ENCODE measurements at places on chromosomes 4 and X. TPM values are rescaled to one million over a fixed set of nuclear protein-coding genes. Genes with fewer than 3 reads are reported as not detected.

DNA sequence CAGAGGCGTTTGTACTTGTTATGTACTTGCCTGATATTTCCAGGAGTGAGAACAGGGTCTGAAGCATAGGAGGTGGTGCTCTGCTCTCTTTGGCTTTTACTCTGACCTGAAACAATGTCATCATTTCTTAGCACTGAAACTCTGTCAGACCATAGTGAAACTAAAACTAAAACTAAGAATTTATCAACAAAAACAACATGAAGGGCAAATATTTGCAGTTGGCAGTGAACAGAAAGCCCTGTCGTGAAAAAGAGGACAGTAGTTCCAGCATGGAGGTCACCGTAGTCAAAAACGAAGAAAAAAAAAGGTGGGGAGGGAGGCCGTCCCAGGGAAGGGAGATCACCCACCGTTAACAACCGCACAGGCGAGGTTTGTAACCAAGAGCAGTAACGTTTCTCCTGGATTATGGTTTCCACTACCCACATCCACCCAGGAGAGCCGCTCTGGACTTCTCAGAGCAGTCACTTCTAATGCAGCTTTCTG, 97.5 kb downstream of the ANK2 start:
- H3K27me3 ChIP-seq: no peaks in the 10 kb centered on the region
- no peak for DNase-seq
- H3K4me3 ChIP-seq: no peak overlapping the region
- peak overlapping the region; percentile 52 for H3K27ac ChIP-seq
- no peaks in the 10 kb centered on the region for H3K36me3 ChIP-seq

- H3K4me1 ChIP-seq: peaks cover 7% of the 10 kb centered on the region
- H3K27ac ChIP-seq: no peak overlapping the region
- no peak overlapping the region for H3K4me3 ChIP-seq
- no peak for DNase-seq
- H3K27me3 ChIP-seq: no peaks in the 10 kb centered on the region
Observed at GRCh38 chrX:97397371-97397770, 513.7 kb downstream of the RPA4 start.

AFM gene
- total RNA-seq: not detected

GRCh38 chr4:139154538-139154937, 22.5 kb downstream of the ELF2 start:
- DNase-seq: no peak
- H3K36me3 ChIP-seq: peaks cover 2% of the 10 kb centered on the region
- H3K4me3 ChIP-seq: no peak overlapping the region
- peak overlapping the region; percentile 77 for H3K27ac ChIP-seq

DNA sequence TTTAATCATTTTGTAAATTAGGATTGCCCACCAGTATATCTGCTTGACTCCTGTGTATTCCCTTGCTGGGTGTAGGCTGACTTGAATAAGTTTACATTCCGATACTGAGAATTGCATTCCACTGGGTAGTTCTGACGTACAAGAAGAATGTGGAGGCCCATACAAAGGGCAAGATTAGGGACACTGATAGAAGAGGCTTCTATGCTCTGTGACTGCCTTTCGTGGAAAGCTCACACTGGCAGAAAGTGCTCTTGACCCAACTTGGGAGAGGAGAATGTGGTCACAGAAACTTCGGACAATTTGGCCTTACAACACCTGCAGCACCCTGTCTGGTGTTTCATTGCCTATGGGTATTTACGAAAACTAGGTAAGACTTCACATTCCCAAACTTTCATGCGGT, 126.3 kb downstream of the RAPGEF2 start:
- H3K27ac ChIP-seq: peak overlapping the region; percentile 98
- peak overlapping the region; percentile 61 for H3K4me3 ChIP-seq
- H3K4me1 ChIP-seq: peaks cover 44% of the 10 kb centered on the region
- H3K27me3 ChIP-seq: no peaks in the 10 kb centered on the region
- DNase-seq: no peak

GRCh38 chrX:150360331-150360730, 2.8 kb upstream of the MAMLD1 start:
- H3K27ac ChIP-seq: no peak overlapping the region
- H3K36me3 ChIP-seq: no peaks in the 10 kb centered on the region
- no peak overlapping the region for H3K4me3 ChIP-seq

CSAG3 gene
- not detected for total RNA-seq

FAM184B gene
- not detected for total RNA-seq

DNA sequence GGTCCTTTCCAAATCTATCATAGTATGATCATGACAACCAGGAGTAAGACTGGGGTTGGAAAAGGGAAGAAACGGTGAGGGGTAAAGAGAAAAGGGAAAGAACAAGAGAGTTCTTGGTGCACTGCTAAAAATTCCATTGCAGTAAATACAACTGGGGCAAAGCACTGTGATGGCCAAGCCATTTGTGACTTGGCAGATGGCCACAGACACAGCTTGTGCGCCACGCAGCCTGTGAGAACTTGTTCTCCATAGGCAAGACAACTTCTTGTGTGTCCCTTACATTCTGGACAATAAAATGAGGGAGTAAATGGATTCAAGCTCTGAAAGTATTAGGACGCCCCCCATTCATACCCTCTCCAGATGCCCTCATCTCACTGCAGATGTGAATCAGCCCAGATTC, 10.9 kb downstream of the MFAP3L start:
- H3K4me1 ChIP-seq: no peaks in the 10 kb centered on the region
- no peak overlapping the region for H3K4me3 ChIP-seq
- no peak for DNase-seq
- peaks cover 10% of the 10 kb centered on the region for H3K27me3 ChIP-seq
- H3K27ac ChIP-seq: no peak overlapping the region
- no peaks in the 10 kb centered on the region for H3K36me3 ChIP-seq

DNA sequence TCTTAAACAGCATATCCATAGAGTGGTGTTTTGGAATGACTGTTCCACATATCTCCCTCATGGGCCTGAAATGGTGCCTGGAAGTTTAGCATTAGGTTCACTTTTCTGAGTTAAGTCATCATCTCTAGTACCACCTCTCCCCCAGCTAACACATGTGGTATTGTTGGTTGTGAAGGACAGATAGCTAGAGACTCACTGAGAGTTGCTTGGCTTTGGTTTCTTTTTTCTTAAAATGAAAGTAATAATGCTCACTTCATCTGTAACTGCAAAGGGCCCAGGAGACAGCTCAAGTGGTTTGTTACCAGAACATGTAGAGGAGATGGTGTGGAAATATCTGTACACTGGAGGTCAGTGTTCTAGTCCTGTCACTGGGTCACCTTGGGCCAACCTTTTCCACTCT, 90.9 kb downstream of the EFNB1 start:
- no peaks in the 10 kb centered on the region for H3K36me3 ChIP-seq
- H3K4me1 ChIP-seq: no peaks in the 10 kb centered on the region
- no peak overlapping the region for H3K4me3 ChIP-seq
- DNase-seq: no peak
- no peaks in the 10 kb centered on the region for H3K27me3 ChIP-seq
- H3K27ac ChIP-seq: no peak overlapping the region

DNA sequence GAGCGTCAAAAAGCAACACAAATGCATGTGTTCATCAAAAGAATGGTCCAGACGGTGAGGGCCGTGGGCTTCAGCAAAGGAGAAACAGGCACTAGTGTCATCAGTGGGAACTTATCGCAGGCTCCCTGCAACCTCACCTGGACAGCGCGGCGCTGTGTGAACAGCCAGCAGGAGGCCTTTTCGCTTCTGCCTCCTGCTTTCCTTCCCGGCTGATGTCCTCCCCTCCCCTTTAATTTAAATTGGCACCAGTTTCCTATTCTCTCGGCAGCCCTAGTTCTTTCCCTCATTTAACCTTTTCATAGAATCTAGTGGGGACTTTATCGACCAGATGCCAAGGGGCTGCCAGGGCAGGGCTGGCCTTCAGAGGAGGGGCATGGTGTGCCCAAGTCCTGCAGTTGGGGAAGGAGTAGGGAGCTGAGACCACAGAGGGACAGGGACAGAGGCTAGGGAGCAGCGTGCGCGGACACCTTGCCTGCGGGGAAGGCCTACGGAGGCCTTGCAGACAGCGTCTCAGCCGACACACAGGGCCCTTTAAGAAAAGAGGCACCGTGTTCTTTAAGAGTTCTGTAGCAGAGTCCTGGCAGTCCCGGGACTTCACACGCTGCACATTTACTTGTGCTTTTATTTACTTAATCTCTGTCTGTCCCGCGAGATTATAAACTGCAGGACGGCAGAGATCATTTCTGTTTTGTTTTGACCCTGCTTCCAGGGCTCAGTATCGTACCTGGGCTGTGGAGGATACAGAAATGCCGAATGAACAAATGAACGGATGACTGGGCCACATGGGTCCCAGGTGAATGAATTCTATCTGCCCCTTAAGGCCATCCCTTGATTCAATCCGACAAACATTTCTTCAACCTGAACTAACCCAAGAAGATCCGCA, 8.4 kb upstream of the SORBS2 start:
- DNase-seq: no peak
- H3K4me1 ChIP-seq: peaks cover 25% of the 10 kb centered on the region
- H3K4me3 ChIP-seq: no peak overlapping the region
- H3K36me3 ChIP-seq: no peaks in the 10 kb centered on the region
- peaks cover 3% of the 10 kb centered on the region for H3K27me3 ChIP-seq
- H3K27ac ChIP-seq: peak overlapping the region; percentile 34

All from mesothelial cell of epicardium (in vitro differentiated cells).